ENCODE measurements at places on chromosomes 7 and 10.
A peak's percentile ranks its signal among the peaks of the same experiment; 100 is the strongest.

DNA sequence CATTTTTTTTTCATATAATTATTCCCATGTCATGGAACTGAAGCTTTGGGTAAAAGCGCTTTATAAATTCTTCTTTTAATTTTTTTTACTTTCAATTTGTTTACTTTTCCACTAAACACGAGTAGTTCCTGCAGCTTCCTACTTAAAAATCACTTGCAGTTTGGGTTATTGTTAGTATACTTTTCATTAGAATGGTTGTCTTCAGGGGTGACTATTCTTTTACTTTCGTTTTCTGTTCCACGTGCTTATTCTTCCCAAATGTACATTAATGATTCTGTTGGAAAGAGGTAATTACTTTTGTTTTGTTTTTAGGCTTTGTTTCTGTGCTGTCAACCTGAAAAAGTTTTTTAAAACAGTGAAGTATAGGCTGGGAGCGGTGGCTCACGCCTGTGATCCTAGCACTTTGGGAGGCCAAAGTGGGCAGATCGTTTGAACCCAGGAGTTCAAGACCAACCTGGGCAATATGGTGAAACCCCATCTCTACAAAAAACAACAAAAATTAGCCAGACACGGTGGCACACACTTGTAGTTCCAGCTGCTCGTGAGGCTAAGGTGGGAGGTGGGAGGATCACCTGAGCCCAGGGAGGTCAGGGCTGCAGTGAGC, 5.2 kb upstream of the CFAP69 start:
- DNase-seq: no peak

- DNase-seq: no peak
These were observed 104.6 kb downstream of the WDR37 start for GRCh38 chr10:1160561-1161314.

DNA sequence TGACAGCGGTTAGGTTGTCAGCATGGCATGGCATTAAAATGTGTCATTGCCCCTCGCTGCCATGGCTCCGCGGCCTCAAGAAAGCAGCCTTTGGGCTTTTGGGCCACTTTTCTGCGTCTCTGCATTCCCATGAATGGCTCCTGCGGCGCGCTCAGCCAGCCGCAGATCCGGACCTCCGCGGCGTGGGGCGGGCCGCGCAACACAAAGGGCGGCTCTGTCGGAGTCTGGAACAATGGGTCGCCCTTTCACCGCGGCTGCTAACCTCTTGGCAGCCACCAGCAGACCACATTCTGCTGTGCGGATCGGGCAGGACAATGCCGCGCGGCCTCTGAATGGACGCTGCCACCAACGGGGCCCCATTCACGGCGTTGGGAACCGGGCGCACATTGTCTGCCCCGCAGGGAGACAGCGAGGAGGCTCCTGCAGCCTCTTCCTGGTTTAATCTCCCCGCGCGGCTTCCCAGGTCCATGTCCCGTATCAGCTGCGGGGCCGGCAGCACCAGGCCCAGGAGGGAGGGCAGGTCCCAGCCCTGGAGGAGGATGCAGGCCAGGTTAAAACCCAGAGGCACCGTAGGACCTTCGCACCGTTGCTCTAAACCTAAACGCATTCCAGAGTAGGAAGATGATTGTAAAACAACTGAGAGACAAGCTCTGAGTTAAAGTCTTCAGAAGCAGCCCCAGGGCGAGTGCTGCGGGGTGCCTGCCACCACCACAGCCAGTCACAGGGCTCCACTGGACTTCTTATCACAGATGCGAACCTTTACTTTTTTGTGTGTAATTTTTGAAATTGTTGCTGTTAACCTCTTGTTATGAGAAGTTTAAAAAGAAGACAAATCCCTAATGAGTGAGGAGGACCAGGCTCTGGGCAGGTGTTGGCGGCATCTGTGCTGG, 71.6 kb downstream of the NKX6-2 start:
- DNase-seq: no peak

GRCh38 chr10:84665883-84666463, 337.6 kb downstream of the CCSER2 start:
- DNase-seq: no peak

DNA sequence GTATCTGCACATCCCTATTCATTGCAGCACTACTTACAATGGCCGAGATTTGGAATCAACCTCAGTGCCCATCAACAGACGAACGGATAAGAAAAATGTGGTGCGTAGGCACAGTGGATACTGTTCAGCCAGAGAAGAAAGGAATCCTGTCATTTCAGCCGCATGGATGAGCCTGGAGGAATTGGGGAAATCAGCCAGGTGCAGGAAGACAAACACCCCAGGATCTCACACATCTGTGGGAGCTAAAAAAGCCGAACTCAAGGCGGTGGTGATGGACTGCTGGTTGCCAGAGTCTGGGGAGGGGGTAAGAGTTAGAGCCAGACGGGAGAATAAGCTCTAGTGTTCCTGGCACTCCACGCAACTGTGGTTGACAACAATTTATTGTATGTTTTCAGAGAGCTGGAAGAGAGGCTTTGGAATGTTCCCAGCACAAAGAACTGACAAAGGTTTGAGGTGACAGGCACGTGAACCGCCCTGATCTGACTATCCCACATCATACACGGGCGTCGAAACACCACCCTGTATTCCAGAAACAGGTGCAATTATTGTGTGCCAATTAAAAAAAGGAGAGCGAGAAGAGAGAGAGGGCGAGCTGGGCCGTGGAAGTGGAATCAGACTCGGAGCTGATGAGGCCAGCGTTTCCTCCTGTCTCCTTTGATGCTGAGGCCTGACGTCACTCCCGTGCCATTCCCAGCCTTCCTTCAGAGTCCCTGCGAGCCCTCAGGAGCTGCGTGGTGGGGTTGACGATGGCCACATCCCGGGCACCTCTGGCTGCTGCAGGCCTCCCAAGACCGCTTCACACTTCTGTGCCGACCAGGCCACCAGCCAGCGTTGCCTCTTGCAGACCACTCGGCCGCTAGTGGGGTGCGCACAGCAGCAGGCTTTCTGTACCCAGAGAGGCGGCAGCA, 189.5 kb downstream of the DNAJB6 start:
- no peak for DNase-seq

GRCh38 chr7:45985902-45986301, 64.8 kb upstream of the IGFBP3 start:
- DNase-seq: no peak

DNA sequence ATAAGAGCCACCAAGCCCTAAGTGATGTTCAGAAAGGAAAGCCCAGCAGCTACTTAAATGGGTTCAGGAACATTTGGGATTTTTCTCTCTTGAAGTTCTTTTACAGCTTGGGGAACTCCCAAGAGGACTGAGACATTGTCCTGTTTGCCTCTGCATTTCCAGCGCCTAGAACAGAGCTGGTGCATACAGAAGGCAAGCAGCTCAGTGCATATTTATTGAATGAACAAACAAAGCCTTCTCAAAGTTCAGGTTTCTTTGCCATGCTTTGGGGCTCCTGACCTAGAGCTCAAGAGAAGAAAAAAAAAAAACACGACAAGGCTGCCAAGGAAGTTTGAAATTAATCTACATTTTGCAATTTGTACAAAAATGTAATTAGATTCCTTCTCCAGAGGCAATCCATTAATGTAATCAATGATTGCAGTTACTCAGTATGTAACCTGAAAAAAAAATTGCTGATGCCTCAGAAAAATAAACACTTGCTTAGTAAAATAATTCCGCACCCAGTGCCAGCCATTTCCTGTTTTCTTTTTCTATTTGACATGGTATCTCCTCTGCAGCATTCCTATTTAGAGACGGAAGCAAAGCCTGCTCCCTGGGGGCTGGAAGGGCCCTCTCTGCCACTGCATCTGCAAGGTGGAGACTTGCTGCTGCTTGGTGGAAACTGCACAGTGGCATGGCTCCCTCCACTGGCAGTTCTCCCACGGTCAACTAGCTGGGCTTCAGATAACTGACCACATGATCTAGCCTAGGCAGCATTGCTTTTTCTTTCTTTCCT, 157.3 kb downstream of the TMEM178B start:
- DNase-seq: no peak

GRCh38 chr10:103795634-103796270, 59.6 kb downstream of the SH3PXD2A start:
- no peak for DNase-seq

DNA sequence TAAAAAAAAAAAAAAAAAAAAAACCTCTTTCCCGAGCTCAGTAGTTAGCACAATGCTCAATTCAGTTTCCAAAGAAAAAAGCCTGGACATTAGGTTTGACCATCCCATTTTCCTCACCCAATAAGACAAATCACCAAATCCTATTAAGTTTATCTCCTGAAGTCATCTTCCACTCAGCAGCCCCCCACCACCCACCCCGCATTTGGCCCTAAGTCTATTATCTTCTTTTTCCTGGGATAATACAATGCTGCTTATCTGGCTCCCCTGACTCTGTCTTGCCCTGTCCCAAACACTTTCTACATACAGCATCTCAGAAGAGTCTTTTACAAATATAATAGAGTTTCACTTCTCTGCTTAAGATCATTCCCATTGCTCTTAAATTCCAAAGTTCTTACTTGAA, 17.8 kb upstream of the LMOD2 start:
- no peak for DNase-seq

- DNase-seq: no peak
These were observed 9.0 kb upstream of the UCN3 start for GRCh38 chr10:5355594-5356301.

- no peak for DNase-seq
These were observed 603 bp upstream of the TWIST1 start for GRCh38 chr7:19117870-19118608.

DNA sequence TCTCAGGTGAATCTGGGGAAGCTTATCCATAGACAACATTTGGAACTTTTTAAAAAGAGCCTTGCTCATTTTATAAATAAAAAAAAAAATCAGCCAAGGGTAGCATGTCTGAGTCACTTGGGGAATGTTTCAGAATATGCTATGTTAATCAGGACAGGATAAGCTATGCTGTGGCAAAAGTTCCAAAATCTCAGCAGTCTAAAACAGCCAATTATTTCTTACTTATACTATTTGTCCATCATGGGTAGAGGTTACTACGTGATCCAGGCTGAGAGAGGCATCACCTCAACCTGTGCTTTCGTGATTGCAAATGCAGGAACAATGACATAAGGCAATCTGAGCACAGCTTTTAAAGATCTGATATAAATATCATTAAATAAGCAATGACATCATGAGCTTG, 6.5 kb downstream of the SLC13A1 start:
- no peak for DNase-seq

GRCh38 chr7:33716581-33717477, 188.5 kb upstream of the BMPER start:
- no peak for DNase-seq

DNA sequence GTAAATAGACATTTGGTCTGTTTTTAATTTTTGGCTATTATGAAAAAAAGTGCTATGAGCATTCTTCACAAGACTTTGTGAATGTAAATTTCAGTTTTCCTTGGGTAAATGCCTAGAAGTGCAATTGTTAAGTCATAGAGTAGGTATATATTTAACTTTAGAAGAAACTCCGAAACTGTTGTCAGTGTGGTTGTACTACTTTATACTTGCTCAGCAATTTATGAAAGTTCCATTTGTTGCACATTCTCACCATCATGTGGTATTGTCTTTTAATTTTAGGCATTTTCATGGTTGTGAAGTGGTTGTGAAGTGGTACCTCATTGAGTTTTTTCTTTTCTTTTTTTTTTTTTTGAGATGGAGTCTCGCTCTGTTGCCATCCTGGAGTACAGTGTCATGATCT, 60.0 kb downstream of the TYW1 start:
- DNase-seq: no peak

- DNase-seq: no peak
These were observed 28.7 kb upstream of the NAMPT start for GRCh38 chr7:106313456-106313901.

- no peak for DNase-seq
These were observed 133.5 kb downstream of the MTPAP start for GRCh38 chr10:30215623-30216022.

DNA sequence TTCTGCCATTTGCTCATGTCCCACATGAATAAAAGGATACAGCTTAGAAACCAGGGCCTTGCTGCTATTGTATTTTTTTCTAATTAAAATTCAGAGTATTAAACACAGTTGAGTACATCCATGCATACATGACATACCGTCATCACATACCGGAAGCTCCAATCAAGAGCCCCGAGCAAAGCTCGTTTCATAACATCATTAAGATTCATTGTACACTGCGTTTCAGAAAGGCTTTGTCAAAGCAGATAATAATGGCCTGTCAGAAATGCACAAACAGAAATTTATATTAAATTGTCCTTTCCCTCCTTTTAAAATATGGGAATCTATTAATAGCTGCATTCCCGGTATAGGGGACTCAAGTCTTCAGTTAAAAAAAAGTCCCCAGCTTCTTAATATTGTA, 103.4 kb downstream of the PRTFDC1 start:
- no peak for DNase-seq

- DNase-seq: no peak
These were observed 56.5 kb upstream of the NMT2 start for GRCh38 chr10:15224948-15225347.

- DNase-seq: peak; percentile 53
These were observed 14.4 kb upstream of the SH2B2 start for GRCh38 chr7:102272075-102272916.

DNA sequence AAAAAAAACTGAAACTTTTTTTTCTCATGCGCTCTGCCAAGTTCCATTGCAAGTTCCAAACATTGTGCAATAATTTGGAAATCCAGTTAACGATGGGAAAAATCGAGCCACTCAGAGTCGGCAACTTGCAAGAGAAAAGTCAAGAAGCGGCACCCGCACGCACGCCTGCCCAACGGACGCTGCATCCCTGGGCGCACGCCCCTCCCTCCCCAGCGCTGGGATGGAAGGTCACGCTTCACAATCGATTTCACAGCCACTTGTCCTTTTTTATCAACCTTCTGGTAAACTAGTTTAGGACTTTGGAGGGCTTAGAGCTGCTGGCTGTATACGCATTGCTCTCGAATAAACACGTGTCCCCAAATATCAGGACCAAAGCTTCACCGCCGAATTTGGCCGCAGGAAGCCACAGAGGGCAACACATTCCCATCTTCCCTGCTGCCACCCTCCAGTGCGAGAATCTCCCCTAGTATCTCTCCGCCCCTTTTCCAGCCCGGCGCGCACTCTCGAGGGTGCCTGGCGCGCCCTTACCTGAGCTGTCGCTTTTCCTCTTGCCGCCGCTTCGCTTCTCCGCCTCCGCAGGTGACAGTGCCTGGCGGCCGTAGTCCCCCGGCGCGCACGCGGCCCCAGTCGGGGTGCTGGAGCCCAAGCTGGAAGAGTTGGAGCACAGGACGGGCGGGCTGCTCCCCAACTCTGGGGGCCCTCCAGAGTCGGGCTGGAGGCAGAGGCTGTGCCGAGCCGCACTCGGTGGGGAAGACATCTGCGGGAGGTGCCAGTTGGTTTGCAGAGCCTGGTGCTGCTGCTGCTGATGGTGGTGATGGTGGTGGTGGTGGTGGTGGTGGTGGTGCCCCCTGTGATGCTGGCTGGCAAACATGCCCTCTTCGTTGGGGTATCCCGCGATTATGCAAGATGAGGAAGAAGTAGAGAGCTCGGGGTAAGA, 857 bp downstream of the MEOX2 start:
- no peak for DNase-seq

GRCh38 chr10:129531195-129531968, 64.3 kb downstream of the MGMT start:
- DNase-seq: no peak

DNA sequence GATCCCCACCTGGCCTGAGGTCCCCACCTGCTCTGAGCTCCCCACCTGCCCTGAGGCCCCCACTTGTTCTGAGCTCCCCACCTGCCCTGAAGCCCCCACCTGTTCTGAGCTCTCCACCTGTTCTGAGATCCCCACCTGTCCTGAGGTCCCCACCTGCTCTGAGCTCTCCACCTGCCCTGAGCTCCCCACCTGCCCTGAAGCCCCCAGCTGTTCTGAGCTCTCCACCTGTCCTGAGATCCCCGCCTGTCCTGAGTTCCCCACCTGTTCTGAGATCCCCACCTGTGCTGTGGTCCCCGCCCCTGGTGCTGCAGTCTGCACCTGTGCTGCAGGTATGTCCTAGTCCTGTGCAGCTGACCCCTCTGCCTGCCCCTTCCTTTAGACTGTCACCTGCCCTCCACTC, 561.6 kb downstream of the TCERG1L start:
- no peak for DNase-seq
